ENCODE measurements at places on chromosomes 7 and 10. TPM values are rescaled to one million over a fixed set of nuclear protein-coding genes. Genes with fewer than 3 reads are reported as not detected.

CHAT gene
- total RNA-seq, result not detected

CYP2W1 gene
- 0.14 TPM for total RNA-seq

ELMO1 gene
- total RNA-seq, result 5.6 TPM

ZNHIT1 gene
- total RNA-seq, result 108 TPM

COBL gene
- 0.09 TPM for total RNA-seq

CLRN3 gene
- not detected for total RNA-seq

TCTN3 gene
- total RNA-seq, result 41.9 TPM

PNLIPRP1 gene
- not detected for total RNA-seq

C10orf105 gene
- under 0.01 TPM for total RNA-seq

EPHA1 gene
- total RNA-seq, result 0.14 TPM

CDK13 gene
- total RNA-seq, result 58.1 TPM

BUB3 gene
- total RNA-seq, result 112 TPM

TACC2 gene
- total RNA-seq, result 2.7 TPM

LRGUK gene
- total RNA-seq, result 0.18 TPM
